NCI-H1417 treated with DMSO at 0.1 percent for 48 hours (cell line): ENCODE measurements at places on chromosomes 3 and 15.
A peak's percentile ranks its signal among the peaks of the same experiment; 100 is the strongest.

- DNase-seq = no peak
Measured at GRCh38 chr3:57755368-57755675, 787 bp upstream of the SLMAP start.

GRCh38 chr3:171970301-171970788 lies 69.0 kb upstream of the FNDC3B start:
- no peak for DNase-seq

DNA sequence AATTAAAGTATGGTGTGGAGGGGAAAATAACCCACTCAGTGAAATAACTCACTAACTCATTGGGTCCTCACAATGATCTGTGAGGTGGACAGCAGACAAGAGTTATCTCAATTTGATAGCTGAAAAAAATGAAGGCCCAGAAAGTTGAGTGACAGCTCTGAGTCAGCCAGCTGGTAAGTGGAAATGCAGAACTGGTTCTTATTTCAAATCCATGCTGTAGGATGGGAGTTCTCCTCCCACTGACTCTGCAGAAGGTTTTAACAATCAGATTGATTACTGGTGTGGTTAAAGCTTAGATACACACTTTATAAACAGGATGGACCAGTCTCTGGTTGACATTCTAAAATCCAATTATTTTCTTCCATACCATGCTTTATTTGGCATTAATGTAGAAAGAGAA lies 87.0 kb upstream of the LMOD3 start:
- DNase-seq = no peak

DNA sequence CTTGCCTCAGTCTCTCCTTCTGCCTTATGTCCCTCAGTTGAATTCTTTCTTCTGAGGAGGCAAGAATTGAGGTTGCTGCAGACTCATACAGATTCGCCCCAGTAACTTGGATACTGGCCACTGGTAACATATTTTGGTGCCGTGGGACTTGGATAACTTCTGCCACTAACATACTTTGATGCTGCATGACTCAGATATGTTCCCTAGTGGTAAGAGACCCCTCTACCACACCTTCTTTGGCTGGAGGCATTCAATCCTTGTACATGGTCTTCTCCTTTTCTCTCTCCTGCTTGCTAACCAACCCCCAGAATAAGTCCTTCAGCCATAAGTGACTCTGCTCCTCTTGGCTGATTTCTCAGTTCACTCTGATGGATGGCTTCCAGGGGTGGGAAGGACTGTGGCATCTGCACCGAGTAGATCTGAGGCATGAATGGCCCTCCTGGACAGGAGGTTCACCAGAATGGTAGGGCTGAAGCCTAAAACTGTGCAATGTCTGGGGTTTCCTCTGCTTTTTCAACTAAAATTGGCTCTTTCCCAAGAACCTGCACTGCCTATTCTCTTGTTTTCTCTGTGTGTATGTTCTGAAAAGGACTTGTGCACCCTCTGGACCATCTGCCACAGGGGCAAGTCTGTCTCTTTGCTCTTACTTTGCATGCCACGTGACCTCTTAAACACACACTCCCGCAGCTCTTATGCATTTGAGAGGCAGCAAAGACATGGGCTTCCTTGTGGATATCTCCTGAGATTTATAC lies 55.5 kb upstream of the FSTL1 start:
- no peak for DNase-seq

- DNase-seq = no peak
Measured at GRCh38 chr15:87649175-87649574, 607.4 kb downstream of the NTRK3 start.

GRCh38 chr15:42908538-42908937 lies 12.0 kb downstream of the TTBK2 start:
- DNase-seq = no peak

GRCh38 chr15:43930556-43930955 lies 103.8 kb downstream of the WDR76 start:
- no peak for DNase-seq

GRCh38 chr3:16820485-16820884 lies 64.3 kb upstream of the PLCL2 start:
- DNase-seq = no peak

- DNase-seq = no peak
Measured at GRCh38 chr3:193174140-193174539, 66.9 kb upstream of the PLAAT1 start.

DNA sequence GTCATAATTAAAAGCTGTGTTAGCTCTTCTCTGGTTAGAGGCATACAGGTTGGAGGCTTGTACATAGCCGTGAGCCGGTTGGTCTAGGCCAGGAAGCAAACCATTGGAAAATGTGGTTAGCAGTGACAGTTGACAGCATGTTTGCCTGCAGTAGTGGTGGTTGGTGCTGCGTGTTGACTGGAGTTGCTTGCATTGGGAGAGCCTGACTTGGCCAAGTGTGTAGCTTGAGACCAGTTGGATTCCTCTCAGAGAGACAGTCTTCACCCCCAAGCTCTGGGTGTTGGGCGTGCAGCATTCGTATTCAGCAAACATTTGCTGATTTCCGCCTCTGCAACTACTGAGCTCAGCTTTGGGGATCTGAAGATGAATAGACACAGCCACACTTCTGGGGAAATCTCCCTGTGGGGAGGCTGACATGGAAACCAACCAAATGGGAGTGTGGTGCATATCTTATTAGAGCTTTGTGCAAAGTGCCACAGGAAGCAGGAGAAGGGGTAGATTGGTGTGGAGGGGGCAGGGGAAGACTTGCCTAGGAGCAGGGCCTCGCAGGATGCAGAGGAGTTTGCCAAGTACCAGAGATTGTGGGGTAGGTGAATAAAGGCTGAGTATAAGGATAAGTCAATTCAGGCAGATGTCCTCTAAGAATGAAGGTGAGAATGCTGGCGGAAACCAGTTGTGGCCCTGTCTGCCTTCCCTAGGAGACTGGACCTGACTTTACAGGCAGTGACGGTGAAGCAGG lies 83.5 kb downstream of the IGF1R start:
- DNase-seq = no peak

DNA sequence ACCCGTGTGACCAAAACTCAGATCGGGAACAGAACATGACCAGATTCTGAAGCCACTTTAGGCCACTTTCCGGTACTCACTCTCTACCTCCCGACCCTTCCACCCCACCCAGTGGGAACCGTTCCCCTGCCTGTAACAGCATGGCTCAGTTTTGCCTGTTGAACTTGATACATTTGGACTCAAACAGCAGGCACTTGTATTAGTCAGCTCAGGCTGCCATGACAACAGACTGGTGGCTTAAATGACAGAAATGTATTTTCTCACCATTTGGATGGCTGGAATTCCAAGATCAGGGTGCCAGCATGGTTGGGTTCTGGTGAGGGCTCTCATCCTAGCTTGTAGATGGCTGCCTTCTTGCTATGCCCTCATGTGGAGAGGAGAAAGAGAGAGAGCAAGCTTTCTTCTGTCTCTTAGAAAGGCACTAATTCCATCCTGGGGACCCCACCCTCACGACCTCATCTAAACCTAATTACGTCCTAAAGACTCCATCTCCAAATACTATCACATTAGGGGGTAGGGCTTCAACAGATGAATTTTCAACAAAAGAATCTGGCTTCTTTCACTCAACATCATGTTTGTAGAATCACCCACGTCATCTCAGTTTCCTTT lies 9.3 kb upstream of the SSUH2 start:
- no peak for DNase-seq

DNA sequence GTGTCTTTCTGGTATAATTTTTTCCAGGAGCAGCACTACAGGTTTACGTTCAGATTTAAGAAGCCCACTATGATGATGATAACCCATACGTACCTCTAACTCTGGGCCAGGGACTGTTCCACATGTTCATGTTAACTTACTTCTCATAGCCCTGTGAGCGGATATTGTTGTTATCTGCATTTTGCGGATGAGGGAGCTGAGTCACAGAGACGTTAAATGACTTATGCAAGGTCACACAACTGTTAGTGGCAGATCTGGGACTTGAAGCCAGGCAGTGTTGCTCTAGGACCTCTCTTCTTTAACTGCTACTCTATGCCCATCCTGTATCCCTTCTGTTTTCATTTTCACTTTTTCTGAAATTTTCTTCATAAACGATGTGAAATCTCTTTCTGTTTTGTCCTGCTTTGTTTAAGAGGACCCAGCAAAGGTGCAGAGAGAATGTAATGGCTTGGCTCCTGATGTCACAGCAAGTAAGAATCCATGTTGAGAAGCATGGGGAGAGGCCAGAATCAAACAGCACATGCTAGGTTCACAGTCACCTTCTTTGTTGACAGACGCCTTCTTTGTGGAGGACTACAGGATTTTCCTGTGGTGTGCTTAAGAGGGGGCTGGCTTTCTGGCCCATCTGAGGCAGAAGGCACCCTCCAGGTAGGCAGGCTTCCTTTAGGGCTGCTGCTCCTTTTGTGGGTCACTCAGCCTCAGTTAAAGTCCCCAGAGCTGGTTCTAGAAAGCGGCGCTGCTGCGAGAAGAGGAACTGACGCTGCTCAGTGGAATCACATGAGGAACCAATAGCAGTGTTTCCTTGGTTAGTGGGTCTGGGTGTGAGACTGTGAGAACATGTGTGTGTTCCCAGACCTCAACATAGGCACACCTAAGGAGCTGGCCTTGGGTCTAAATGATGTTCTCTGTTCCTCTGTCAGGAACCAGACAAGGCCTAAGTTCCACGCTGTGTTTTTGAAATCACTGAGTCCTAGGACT lies 121.6 kb downstream of the TMEM108 start:
- no peak for DNase-seq

GRCh38 chr15:74531144-74531811 lies 9.7 kb upstream of the ARID3B start:
- DNase-seq = no peak

DNA sequence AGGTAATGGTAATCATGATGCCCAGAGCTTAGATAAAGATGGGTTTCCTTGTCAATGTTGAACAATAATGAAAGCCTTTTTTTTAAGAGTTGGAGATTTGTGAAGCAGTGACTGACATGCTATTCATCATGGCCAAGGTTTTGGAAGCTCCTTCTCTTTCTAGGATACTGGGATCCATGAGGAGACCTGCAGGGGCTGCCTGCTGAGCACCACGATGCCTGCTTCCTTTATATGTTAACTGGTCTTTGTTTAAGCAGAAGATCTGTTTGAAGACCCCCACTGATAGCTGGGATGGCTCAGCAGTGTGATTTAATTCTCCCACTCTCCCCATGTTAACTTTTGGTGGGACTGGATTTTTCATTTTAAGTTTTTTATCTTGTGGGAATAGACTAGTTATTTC lies 15.8 kb downstream of the RBP1 start:
- no peak for DNase-seq

- no peak for DNase-seq
Measured at GRCh38 chr15:50556642-50557371, 10.3 kb upstream of the USP50 start.

- no peak for DNase-seq
Measured at GRCh38 chr3:133570139-133570936, 3.1 kb upstream of the CDV3 start.

- no peak for DNase-seq
Measured at GRCh38 chr3:167198949-167199600, 181.0 kb downstream of the ZBBX start.

DNA sequence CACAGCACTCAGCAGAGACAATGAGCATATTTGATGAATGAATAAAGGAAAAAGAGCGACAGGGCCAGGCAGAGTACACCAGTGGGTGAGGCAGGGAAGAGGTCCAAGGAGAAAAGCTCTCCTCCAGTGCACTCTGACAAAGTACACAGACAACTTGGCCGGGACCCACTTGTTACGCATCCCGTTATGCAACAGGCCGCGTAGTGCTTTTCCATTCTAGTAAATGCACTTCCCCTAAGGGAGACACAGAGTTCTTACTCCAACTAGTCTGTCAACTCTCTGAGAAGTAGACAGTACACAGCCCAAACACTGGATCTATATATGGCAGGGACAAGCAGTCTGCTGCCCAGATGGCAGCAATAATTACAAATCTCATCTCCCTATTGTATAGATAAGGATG lies 18.5 kb downstream of the LARP6 start:
- no peak for DNase-seq

DNA sequence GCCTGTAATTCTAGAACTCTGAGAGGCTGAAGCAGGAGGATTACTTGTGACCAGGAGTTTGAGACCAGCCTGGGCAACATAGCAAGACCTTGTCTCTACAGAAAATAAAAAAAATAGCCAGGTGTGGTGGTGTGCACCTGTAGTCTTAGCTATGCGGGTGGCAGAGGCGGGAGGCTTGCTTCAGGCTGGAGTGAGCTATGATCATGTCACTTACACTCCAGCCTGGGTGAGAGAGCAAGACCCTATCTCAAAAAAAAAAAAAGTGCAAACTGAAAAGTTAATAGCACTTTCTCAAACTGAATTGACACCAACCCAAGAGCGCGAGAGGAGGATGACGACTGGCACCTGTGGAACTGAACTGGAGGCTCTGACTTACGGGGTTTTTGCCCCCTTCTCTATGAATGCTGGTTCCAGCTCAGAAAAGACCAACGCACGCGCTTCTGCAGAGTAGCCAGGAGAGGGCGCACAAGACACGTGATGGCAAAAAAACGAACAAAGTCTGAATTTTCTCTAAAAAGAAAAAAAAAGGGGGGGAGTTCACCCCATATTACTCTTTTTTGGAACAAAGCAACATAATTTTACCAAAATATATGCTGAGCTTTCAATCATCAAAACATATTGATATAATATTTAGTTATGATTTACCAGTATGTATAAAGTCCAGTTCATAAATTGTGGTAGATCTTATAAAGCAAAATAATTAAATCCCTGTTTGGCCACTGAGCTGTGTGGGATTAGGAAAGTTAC lies 23.7 kb downstream of the CFAP92 start:
- DNase-seq = peak; percentile 14

- no peak for DNase-seq
Measured at GRCh38 chr3:69530554-69530953, 144.7 kb upstream of the FRMD4B start.

- no peak for DNase-seq
Measured at GRCh38 chr3:123021996-123022510, 5.5 kb downstream of the SEMA5B start.

GRCh38 chr15:93001881-93002280 lies 87.1 kb downstream of the RGMA start:
- no peak for DNase-seq

DNA sequence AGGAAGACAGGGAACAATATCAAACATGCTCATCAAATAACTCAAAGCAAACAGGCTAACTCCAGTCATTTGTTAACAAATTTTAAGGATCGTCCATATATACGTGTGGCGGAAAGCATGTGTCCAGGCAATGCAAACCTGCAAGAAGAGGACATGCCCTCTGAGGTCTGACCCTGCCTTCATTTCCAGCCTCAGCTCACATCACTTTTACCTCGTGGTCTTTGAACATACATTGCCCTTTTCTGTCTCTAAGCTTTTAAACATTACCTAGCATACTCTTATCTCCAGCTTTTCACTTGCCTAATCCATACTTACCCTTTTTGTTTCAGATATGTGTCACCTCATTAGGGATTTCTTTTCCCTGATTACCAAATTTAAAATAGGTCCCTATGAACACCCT lies 944.4 kb downstream of the ROBO1 start:
- DNase-seq = no peak

DNA sequence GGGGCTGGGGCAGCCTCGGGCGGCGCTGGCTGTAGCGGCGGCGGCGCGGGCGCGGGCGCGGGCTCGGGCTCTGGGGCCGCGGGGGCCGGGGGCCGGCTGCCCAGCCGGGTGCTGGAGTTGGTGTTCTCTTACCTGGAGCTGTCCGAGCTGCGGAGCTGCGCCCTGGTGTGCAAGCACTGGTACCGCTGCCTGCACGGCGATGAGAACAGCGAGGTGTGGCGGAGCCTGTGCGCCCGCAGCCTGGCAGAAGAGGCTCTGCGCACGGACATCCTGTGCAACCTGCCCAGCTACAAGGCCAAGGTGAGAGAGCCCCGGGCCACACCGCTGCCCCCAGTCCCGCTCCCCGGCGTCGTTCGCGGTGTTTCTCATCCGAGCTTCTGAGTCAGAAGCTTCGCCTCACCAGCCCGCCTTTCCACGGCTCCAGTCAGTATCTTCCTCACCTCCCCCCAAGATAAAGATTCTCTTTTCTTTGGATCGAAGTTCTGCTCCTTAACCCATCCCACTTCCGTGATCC lies 600 bp downstream of the FBXO45 start:
- no peak for DNase-seq
